ENCODE measurements at places on chromosomes 1 and 21.

- DNase-seq, result peak; percentile 23
Observed at GRCh38 chr1:165828103-165828668, 772 bp downstream of the UCK2 start.

GRCh38 chr21:27209546-27209945 is 242.7 kb upstream of the ADAMTS5 start:
- no peak for DNase-seq

DNA sequence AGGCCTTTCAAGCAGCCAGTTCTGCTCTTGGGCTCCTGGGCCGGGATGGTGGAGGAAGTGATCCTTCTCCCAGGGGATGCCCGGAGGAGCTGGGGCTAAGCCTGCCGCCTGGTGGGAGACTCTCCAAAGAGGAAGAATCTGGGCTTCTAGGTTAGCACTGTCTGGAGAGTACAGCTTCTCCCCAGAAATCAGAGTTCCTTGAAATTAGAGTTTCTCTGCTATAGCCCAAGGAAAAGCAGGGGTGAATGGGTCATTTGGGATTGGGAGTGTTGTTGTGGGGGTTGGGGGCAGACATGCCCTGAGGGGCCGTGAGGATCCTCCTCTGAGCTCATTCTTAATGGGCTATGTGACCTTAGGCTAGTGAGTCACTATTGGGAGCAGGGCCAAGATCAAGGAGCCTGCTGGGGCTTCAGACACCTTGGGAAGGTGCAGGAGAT is 6.5 kb downstream of the LGR6 start:
- no peak for DNase-seq

DNA sequence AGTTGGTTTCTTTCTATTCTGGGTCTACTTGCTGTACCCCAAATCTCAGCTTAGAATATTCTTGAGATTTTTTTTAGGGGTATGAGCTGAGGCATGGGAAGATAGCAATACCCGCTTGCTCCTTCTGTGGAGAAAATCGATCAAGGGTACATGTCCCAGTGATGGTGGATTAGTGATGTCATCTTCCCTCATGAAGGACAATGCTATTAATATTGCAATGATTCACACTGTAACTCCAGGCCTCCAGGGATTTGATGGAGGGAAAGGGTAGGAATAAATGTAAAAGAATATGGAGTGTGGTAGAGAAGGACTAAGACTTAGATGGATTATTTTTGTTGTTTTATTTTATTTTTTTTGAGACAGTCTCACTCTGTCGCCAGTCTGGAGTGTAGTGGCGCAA is 47.4 kb downstream of the XCL1 start:
- DNase-seq, result no peak

- DNase-seq, result peak; percentile 43
Observed at GRCh38 chr1:1371746-1372711, 3.0 kb downstream of the AURKAIP1 start.

DNA sequence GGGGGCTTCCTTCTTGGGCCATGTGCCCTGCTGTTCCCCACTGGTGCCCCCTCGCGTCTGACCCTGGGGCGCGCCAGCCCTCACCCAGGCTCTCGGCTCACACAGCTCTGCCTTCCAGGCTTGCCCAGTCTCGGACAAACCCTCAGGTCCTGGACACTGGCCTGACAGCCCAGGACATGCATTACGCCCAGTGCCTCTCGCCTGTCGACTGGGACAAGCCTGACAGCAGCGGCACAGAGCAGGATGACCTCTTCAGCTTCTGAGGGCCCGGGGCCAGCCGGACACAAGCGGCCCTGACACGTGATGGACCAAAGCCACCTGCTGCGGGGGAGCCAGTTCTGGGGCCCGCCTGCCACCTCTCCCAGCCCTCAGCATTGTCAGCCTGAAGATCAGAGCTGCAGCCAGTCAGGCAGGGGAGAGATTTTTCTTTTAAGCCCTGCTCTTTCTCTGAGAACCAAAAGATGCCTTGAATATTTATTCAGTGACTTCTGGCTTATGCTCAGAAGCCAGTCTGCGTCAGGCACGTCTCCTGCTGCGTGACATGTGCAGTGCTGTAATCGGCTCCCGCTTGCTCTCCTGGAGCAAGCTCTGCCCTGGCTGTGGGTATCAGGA is 23.4 kb downstream of the LDLRAP1 start:
- DNase-seq, result no peak

DNA sequence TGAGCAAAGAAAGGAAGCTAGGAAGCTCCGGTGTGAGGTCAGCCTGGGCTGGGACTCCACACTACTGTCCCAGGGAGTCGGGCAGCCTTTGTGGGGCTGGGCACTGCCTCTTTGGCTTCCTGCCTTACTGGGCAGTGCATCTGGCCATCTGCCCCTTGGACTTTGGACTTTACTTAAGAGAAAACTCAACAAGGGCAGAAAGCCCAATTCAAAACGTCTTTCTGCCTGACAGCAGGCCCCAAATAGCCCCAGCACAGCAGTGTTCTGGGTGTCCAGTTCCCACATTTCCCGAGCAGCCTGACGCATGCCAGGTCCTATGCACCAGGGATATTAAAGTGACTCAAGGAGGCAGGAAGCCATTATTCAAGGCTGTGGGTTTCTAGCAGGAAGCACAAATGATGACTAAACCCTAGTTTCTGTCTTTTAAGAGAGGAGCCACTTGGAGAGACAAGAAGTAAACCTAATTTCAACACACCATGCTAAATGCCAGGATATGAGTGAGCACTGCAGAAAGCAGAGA is 37.9 kb upstream of the EDEM3 start:
- peak; percentile 96 for DNase-seq

DNA sequence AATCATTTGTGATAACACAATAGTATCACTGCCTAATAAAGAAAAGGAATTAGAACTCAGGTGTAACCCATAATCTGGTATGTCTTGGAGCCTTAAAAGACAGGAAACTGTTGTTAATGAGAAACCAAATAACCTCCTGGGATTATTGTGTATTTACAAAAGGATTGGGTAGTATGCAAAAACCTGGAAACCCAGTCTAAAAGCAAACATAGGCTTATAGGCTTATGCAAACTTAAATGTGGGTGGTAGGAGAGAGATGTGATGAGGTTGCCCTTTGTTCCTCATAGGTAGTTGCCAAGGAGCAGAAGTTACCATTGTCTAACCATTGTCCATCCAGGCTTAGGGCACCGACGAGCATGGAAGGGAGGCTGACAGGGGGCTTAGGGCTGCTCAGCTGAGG is 165.8 kb downstream of the AK5 start:
- no peak for DNase-seq

DNA sequence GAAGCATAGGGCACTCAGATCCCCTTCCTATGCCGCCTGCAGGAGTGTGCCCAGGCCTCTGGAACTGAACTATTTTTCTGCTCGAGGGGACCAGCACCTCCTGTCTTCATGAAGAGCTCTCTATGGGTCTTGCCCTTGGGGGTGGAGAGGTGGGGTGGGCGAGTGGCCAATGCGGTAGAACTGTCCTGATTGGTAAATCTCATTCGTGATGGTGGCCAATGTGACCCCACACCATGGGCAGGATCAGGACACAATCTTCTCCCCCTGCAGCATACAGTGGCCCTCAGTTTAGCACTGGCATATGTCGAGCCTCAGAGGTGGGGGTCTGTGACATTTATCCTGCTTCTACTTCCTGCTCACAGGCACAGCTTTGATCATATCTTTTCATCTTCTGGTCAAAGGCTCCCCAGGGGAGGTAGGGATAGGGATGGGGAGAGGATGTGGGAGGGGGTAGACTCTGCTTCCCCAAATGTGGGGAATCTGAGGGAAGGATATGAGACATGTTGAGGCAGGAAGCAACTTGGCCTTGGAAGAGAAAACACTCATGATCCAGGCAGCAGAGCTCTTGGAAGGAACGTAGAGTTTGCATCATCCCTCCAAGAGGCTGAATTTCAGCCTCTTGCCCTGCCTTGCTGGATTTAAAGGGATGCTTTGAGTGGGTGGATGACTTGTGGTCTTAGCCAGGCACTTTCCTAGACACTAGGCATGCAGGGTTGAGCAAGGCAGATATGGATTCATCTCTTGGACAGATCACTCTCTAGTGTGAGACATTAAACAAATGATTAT is 81.8 kb downstream of the LAMC2 start:
- DNase-seq, result peak; percentile 8

GRCh38 chr1:199821029-199821779 is 206.3 kb upstream of the NR5A2 start:
- no peak for DNase-seq

DNA sequence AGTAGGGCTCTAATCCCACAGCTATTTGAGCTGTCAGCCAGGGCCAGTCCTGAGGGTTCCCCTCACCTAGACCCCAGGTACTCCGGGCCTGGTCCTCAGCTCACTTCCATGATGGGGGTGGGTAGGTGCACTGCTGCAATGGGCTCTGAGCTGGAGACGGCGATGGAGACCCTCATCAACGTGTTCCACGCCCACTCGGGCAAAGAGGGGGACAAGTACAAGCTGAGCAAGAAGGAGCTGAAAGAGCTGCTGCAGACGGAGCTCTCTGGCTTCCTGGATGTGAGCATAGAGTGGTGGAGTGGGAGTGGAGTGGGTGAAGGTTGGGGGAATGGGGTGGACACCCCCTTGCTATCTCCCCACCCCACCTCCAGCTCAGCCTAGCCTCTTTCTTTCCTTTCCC is 2.1 kb downstream of the S100A1 start:
- no peak for DNase-seq

DNA sequence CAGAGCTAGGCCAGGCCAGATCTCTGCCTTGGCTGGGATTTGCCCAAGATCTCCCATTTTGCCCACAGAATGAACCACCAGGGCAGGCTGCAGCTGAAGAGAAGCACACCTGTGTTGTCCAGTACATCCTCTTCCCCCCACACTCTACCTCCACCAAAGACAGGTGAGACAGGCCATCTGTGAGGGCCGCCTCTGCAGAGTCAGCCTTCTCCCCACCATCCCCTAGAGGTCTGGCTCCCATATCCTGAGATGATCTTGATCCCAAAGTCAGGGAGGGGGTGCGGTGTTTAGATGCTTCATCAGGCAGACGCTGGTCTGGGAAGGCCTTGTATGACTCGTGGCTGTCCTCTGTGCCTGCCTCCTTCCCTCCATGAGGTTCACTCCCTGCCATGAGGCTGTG is 28.7 kb downstream of the HYI start:
- DNase-seq, result no peak

DNA sequence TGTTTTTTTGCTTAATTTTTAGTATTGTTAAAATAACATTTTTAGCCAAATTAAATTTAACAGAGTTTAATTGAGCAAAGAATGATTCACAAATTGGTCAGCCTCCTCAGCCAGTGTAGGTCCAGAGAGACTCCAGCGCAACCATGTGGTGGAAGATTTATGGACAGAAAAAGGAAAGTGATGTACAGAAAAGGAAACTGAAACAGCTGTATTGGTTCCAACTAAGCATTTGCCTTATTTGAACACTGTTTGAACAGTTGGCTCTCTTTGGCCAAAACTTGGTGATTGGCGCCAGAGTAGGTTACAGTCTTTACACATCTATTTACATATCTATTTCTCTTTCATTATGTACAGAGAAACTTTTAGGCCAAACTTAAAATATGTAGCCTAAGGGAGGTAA is 19.4 kb downstream of the RPS6KC1 start:
- DNase-seq, result peak; percentile 94

- no peak for DNase-seq
Observed at GRCh38 chr21:32278103-32278502, 746 bp downstream of the MIS18A start.

DNA sequence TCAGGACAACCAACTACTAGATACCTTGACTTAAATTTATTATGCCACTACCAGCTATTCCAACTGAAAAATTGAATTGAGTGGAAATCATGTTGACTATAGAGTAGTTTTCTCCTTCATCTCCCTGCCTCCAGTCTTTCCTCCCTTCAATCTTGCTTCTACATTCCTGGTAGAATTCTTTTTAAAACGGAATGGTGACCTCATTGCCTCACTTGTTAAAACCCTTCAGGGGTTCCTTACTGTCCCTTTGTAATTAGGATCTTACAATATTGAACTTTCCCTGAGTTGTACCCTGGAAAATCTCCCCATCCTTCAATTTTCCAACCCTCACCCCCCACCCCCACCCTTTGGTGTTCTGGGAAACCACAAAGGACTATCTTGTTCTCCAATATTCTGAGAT is 82.8 kb upstream of the ZNF326 start:
- no peak for DNase-seq

GRCh38 chr21:39319814-39320332 is 6.4 kb upstream of the BRWD1 start:
- no peak for DNase-seq

DNA sequence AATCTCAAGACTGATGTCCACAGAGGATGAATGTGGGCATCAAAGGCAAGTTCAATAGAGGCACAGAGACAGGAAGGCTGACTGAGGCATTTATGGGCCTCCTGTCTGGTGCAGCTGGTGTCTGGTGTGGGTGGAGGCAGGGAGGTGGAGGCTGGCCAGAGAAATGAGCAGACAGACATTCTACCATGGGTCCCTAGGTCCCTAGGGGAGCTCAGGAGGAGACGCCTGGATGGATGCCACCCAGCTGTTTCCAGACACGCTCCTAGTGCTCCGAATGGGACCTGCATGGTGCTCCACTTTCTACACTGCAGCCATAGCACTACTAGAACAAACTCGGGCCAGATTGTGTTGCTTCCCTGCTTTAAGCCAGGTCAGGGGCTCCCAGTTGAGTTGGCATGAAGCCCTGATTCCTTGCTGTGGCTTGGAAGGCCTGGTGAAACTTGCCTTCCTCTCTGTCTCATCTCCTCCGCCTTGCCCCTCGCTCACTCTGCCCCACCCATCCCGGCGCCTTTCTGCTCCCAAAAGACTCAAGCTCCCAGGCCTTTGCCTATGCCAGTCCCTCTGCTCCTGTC is 25.3 kb downstream of the PADI2 start:
- no peak for DNase-seq

DNA sequence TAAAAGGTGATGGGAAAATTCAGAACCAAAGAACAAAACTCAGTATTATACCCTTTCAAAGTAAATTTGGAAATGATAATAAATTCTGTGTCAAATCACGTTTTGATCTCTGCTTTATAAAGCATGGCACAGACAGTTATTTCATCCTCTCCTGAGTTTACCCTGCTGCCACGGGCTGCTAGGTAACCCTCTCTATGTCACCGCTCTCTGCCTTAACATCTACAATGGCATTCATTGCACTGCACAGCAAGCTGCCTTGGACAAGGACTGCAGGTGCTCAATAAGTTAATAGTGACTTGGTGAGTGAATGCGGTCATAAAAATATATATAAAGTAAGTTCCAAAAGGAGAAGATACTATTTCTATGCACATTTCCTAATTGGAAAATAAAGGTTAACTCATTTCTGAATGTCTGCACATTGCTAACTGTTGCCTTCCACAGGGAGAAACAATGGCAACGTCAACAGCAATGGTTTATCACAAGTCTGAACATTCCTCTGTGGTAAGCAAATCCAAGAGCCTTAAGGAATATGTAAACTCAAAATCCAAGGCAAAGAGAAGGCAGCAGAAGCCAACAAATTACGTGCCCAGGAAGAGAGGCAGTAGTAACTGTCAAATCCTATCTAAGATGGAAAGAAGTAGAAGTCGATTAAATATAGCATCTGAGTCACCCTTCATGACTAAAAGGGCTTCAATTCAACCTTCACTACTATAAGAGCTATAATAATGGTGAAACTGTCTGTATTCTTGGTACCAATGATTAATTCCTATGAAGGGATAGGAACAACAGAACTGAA is 19.4 kb downstream of the FYB2 start:
- DNase-seq, result no peak
